8988T (cell line): ENCODE measurements at places on chromosomes 7 and 10.

DNA sequence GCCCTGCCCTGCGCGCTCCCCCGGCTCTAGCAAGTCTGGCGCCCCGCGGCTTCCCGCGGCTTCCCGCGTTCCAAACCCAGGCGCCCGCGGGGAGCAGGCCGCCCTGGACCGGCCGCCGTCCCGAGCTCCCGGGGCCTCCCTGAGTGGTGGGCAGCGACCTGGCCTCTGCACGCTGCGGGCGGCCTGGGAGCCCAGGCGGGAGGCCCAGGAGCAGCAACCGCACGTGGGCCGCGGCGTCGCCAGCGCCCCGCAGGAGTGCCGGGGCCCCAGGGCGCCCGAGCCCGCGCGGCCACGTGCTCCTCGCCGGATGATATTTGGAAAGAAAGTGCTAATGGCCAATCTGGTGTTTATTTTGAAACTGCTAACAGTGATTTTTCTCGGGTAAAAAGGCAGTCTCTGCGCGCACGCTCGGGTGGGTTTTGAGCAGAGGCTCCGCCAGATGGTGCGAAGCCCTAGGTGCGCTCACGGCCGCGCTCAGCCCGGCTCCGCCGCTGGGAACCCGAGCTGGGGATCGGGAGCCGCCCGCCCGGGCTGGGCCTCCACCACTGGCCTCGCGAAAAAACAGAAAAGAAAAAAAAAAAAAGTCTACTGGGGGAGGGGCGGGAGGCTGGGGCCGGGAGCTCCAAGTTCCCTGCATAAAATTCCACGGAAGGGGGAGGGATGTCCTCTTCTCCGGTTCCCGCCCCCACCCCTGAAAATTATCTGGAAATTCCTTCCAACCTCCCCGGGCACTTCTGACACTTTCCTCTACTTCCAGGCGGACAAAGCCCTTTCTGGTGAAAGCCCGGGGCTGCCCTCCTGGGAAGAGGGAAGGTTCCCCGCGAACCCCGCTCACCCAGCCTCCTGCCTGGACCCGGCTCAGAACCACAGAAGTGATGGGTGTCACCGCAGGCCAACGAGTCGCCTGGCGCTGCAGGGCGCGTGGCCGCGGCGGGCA is 4.3 kb downstream of the EBF3 start:
- DNase-seq = no peak

DNA sequence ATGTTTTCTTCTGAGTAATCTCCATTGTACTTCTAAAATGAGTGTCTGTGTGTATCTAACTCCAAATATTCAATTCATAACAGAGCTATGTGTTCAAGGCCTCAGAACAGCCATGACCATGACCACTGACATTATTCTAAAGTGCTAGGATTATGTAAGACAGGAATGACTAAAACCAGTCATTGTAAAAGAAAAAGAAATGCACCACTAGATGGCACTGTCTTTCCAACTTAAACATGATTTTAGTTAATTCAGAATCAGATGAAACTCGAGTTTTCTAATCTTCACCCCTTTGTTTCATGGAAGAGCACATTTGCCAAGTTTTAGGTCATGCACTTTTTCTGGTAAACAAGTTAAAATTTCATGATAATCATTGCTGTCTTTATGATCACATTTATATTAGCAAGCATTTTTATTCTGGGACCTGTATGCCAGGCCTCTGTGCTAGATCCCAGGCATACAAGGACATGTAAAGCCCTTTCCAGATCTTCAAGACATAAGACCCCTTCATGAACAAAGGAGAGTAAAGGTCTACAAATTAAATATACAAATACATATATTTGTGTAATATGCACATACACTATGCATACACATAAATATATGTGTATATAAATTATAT is 26.1 kb upstream of the RSU1 start:
- DNase-seq = no peak

- DNase-seq = no peak
These were observed 170.2 kb downstream of the SKAP2 start for GRCh38 chr7:26694141-26694540.

GRCh38 chr10:93334901-93335327 is 147.2 kb downstream of the MYOF start:
- no peak for DNase-seq

GRCh38 chr7:41875513-41875912 is 172.6 kb upstream of the INHBA start:
- no peak for DNase-seq

GRCh38 chr7:44281811-44282600 is 43.4 kb downstream of the CAMK2B start:
- peak; percentile 27 for DNase-seq

GRCh38 chr7:99011341-99011705 is 132.6 kb downstream of the SMURF1 start:
- DNase-seq = no peak

- DNase-seq = no peak
These were observed 594.9 kb downstream of the REEP3 start for GRCh38 chr10:64115908-64116643.
